Upper lobe of right lung (tissue), 1 donor: ENCODE measurements at places on chromosomes 16 and 17.

DNA sequence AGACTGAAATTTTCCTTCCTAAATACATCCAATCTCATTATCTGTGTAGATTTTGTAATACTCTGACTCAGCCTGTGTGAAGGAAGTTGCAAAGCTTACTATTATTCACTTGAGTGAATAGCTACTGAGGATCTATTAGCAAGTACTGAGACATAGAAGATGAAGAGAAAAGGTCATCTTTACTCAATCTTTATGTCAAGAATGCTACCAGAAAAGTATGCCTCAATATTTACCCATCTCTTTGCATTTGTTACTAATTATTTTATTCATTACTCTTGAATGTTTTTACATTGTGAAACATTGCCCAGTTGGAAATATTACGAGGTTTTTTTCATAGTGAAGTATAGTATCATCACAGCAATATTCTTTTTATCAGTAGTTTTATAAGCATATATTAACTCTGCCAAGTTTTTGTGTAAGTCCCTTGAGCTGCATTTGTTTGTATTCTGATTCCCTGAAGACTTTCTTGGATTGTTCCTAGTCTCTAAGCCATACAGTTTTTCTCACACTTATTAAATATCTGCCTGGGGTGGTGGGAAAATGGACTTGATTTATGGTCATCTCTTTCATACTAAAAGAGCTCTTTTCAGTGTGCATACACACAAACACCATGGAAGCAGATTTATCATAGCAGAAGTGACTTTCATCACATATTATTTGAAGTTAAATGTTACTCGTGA is 110.4 kb downstream of the MRTFB start:
- H3K27me3 ChIP-seq = no peaks in the 10 kb centered on the region
- H3K4me3 ChIP-seq = no peak overlapping the region
- H3K36me3 ChIP-seq = no peaks in the 10 kb centered on the region
- peaks cover 18% of the 10 kb centered on the region for H3K4me1 ChIP-seq

DNA sequence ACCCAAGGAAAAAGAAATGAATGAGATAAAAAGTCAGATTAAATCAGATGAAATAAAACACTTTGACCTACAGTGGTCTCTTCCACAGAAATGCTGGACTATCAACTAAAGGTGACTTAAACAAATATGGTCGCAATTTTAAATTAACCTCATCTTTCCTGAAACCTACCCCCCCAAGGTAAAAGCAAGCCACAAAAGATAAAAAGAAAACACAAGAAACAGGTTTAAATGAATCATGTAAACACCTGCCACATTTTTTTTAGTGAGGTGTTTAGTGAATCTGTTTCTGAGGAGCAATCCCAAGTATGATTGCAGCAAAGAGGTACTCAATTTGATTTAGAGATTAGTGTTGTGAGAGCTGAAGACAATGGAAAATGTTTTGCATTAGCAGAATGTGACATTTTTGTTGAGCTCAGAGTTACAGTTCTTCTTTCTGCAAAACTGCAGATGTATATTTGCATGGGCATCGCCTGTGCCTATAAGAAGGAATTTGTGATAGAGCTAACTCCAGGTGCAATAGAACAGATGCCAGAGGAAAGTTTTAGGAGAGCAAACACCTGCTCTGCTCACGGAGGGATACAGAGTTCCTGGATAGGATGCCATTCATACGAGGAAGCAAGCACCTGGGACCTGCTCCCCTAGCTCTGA is 3.4 kb upstream of the MMD start:
- H3K27me3 ChIP-seq = no peaks in the 10 kb centered on the region
- no peak for DNase-seq
- H3K4me3 ChIP-seq = no peak overlapping the region
- H3K36me3 ChIP-seq = no peaks in the 10 kb centered on the region
- no peak overlapping the region for H3K27ac ChIP-seq

DNA sequence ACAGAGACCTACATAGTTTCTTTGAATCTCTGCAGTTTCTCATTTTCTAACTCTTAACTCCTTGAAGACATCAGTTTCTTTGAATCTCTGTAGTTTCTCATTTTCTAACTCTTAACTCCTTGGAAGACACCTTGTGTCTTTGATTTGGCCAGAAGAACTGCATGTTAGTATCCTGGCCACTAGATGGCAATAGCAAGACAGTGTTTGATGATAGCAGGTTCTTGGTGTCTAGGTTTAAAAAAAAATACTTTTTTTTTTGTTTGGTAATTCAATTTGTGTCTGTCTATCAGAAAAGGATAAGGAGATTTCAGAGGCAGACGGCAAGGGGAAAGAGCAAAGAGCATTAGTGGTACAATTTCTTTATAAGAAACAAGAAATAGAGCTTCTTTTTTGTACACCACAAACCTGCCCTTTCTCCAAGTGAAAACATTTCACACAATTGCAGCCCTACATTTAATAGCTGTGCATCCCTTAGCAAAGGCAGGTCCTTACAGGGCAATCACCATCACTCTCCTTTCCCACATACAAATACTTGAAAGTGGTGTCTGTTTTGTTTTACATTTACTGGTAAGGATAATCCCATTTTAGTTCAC is 1324.9 kb upstream of the CDH8 start:
- H3K36me3 ChIP-seq = no peaks in the 10 kb centered on the region
- no peak overlapping the region for H3K27ac ChIP-seq
- no peak for DNase-seq

DNA sequence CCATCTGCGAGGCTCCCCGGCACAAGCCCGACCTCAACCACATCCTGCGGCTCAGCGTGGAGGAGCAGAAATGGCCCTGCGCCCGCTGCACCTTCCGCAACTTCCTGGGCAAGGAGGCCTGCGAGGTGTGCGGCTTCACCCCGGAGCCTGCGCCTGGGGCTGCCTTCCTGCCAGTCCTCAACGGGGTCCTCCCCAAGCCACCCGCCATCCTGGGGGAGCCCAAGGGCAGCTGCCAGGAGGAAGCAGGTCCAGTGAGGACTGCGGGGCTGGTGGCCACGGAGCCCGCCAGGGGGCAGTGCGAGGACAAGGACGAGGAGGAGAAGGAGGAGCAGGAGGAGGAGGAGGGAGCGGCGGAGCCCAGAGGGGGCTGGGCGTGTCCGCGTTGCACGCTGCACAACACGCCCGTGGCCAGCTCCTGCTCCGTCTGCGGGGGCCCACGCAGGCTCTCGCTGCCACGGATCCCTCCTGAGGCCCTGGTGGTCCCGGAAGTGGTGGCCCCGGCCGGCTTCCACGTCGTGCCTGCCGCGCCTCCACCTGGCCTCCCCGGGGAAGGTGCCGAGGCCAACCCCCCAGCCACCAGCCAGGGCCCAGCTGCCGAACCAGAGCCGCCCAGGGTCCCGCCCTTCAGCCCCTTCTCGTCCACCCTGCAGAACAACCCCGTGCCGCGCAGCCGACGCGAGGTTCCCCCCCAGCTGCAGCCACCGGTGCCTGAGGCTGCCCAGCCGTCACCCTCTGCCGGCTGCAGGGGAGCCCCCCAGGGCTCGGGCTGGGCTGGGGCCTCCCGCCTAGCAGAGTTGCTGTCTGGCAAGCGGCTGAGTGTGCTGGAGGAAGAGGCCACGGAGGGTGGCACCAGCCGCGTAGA is 13.1 kb upstream of the PRR35 start:
- H3K27me3 ChIP-seq = no peaks in the 10 kb centered on the region
- peaks cover 23% of the 10 kb centered on the region for H3K36me3 ChIP-seq
- no peak overlapping the region for H3K4me3 ChIP-seq
- DNase-seq = peak; percentile 85
- H3K27ac ChIP-seq = no peak overlapping the region

- no peaks in the 10 kb centered on the region for H3K27me3 ChIP-seq
- no peaks in the 10 kb centered on the region for H3K36me3 ChIP-seq
- peaks cover 9% of the 10 kb centered on the region for H3K4me1 ChIP-seq
- peak within 1 kb of the TSS; percentile 88 for H3K4me3 ChIP-seq
- DNase-seq = peak; percentile 98
Measured at GRCh38 chr17:42422958-42423712, at the start of gene CAVIN1. Gene CAVIN1, minus strand, starts transcription at chr17:42423256. Its CDS starts 159 bp downstream, at chr17:42423097.

GRCh38 chr16:10558746-10559641 is 21.4 kb downstream of the EMP2 start:
- H3K36me3 ChIP-seq = no peaks in the 10 kb centered on the region
- peak; percentile 72 for DNase-seq
- no peaks in the 10 kb centered on the region for H3K27me3 ChIP-seq
- peak overlapping the region; percentile 11 for H3K4me3 ChIP-seq

DNA sequence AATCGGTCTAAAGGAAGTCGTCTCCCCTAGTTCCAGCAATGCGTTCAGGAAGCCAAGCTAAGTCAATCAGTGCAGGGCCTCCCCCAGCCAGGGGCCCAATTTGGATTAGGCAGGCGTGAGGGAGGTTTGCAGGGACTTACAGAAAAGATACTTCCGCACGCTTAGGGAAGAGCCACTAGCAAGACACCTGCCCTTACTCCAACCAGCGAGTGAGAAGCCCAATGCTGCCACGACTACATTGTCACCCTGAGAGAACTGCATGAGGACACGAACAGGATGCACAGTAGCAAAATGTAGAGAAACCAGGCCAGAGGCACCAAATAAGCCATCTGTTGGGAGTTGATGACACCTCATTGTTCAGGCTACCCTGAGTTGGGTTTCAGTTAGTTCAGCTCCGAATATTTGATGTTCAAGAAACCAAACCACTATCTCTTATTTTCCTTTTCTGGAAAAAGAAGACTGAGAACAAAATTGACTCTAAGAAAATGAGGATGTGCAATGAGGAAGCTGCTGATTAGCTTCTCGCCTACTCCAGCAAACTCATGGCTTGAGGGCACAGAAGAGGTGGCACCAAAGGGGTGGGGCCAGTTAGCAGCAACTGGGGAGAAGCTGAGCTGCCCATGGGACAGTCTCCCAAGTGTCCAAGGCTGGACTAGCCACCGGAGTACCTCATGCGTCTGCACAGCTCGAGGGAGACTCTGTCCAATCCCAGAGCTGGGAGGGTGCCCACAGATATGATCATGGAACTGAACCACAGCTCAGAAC is 29.3 kb downstream of the TK2 start:
- no peaks in the 10 kb centered on the region for H3K27me3 ChIP-seq
- peaks cover 92% of the 10 kb centered on the region for H3K4me1 ChIP-seq
- H3K27ac ChIP-seq = peak overlapping the region; percentile 97
- H3K4me3 ChIP-seq = no peak overlapping the region
- DNase-seq = peak; percentile 82
- H3K36me3 ChIP-seq = no peaks in the 10 kb centered on the region

DNA sequence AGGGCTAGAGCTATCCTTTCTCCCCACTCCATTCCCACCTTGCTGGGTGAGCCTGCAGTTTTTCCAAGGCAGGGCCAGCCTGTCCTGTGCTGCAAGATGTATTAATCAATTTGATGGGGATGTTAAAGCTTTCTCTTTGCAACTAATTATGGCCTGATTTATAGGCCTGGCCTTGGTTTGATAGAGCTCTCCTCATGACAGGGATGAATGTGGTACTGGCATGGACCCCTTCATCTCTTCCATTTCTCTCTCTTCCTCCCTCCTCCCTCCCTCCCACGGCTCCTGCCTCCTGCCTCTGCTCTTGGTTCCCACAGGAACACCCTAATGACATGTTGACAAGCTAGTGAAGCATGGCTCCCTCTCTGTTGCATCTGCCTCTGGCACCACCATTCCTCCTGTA is 47.2 kb upstream of the SKAP1 start:
- H3K27me3 ChIP-seq = peaks cover 5% of the 10 kb centered on the region
- no peaks in the 10 kb centered on the region for H3K4me1 ChIP-seq
- no peaks in the 10 kb centered on the region for H3K36me3 ChIP-seq
- no peak overlapping the region for H3K4me3 ChIP-seq
- DNase-seq = no peak

DNA sequence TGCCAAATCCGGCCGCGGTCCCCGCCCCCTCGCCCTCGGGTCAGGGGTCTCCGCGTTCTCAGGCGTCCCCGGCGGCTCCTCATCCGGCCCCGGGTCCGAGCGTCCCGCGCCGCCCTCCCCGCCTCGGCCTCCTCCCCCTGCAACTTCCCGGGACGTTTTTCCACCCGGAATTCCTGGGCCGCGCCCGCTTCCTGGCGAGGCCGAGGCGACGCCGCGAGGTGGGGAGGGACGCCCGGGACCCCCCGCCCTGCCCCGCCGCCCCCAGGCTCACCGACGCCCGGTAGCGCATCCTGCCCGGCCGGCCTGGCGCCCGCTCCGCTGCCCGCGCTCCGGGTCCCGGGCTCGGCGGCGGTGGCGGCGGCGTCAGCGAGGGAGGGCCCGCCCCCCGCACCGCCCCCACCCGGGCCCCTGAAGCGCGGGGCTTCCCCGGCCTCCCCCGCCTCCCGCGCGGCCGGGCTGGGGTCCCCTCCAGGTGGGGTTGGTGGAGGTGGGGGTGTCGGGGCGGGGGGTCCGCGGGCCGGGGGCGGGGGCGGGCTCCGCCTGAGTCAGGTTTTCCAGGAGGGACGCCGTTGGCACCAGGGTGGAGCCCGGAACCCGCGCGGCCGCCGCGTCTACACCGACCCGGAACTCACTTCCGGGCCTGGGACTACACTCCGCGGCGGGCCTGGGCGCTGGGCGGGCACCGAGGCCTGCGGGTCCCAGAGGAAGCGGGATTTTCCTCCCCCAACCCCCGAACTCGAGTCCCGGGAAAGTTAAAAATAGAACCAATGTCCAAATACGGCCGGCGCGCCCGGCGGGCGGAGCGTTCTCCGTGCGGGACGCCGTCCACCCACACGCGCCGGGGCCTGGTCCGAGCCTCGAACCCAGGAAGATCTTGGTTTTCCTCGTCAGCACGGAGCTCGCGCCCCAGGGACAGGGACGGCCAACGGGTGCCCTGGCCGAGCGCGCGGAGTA is 6.8 kb downstream of the MYO1C start:
- DNase-seq = peak; percentile 87
- peak overlapping the region; percentile 67 for H3K4me3 ChIP-seq
- H3K27me3 ChIP-seq = no peaks in the 10 kb centered on the region
- peaks cover 31% of the 10 kb centered on the region for H3K36me3 ChIP-seq
- H3K27ac ChIP-seq = peak overlapping the region; percentile 91

GRCh38 chr17:64355536-64356303 is 34.9 kb downstream of the PECAM1 start:
- no peak overlapping the region for H3K4me3 ChIP-seq
- H3K27ac ChIP-seq = peak overlapping the region; percentile 58
- DNase-seq = peak; percentile 55
- H3K4me1 ChIP-seq = peaks cover 55% of the 10 kb centered on the region
- H3K36me3 ChIP-seq = peaks cover 57% of the 10 kb centered on the region
